ENCODE measurements at places on chromosomes 2 and 18.

- no peak for DNase-seq
These were observed 331.3 kb downstream of the THSD7B start for GRCh38 chr2:137096693-137097092.

- no peak for DNase-seq
These were observed 339.8 kb upstream of the EPHA4 start for GRCh38 chr2:221911890-221912289.

DNA sequence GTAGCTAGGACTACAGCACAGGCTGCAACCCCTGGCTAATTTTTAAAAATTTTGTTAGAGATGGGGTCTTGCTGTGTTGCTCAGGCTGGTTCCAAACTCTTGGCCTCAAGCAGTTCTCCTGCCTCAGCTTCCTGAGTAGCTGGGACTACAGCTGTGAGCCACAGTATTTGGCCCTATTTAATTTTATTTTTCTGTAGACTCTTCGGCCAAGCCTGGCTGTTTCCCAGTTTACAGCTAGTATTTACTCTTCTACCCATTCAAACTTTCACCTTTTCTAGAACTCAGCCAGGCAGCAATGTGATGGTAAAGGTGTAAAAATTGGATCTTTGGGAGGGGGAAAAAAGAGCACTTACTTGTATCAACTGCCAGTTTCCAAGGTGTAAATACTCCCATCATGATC is 35.3 kb downstream of the SH3RF3 start:
- DNase-seq = no peak

DNA sequence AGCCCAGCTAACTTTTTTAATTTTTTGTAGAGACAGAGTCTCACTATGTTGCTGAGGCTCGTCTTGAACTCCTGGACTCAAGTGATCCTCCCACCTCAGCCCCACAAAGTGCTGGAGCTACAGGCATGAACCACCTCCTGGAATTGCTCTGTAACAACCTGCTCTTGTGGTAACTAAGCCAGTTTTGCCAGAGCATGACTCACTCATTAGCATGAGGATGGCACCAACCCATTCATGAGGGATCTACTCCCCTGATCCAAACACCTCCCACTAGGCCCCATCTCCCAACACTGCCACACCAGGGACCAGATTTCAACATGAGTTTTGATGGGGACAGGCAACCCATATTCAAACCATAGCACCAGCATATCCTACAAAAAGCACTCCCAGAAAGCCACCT is 348.9 kb upstream of the RAB12 start:
- no peak for DNase-seq

GRCh38 chr2:109230941-109231420 is 102.0 kb downstream of the SH3RF3 start:
- DNase-seq = no peak

- no peak for DNase-seq
These were observed 440.4 kb upstream of the NRXN1 start for GRCh38 chr2:51472300-51472699.

GRCh38 chr18:48766487-48766886 is 184.3 kb downstream of the SMAD7 start:
- no peak for DNase-seq

DNA sequence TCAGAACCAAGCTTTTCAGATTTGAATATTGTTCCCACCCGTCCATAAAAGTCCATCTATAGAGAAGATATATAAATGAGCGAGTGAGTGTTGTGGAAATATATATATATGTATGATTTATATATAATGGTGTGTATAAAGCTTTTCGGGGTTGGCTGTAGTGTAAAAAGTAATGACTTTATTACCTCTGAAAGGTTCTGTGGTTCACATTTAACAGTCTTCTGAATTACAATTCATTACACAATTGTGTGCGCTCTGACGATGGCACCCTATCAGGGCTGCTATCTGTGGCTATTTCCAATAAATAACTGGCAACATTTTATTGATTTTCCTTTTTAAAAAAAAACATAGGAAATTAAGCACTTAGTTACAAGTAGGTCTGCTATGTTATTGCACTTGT is 2.7 kb upstream of the BCL11A start:
- no peak for DNase-seq

DNA sequence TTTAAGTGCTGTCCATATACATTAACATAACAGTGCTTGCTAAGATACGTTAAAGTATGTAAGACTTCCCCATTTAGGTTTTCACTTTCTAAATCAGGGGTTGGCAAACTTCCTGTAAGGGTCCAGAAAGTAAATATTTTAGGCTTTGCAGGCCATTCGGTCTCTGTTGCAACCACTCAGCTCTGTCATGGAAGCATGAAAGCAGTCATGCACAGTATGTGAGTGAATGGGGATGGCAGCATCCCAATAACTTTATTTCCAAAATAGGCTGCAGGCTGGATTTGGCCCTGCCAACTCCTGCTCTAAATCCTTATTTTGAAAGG is 128.7 kb downstream of the PLA2R1 start:
- peak; percentile 91 for DNase-seq

DNA sequence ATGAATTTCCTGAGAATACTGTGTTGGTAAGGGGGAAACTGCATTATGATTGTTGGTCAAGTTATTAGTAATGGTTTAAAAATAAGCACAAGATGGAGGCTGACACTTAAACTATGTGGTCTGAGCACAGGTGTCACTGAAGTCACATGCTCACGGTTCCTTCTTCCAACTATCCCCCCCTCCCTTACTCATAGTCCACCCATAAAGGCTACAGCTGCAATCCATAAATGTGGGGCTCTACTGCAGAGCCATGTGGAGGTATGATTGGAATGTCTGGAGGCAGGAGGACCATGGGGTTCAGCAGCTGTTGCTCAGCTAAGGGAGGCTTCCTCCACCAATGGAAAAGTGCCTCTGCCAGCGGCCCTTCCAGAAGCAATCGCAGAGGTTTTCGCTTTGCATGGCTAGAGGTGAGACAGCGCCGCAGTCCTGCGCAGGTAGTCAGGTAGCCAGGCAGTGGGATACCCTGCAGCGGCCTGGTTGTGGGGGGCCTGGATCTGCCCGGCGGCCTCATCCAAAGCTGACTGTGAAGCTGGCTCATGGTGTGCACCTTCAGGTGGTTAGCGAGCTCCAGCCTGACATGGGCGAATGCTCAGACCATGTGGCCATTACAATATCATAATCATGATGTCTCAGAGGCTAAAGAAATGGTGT is 249.6 kb downstream of the DCDC2C start:
- DNase-seq = no peak

DNA sequence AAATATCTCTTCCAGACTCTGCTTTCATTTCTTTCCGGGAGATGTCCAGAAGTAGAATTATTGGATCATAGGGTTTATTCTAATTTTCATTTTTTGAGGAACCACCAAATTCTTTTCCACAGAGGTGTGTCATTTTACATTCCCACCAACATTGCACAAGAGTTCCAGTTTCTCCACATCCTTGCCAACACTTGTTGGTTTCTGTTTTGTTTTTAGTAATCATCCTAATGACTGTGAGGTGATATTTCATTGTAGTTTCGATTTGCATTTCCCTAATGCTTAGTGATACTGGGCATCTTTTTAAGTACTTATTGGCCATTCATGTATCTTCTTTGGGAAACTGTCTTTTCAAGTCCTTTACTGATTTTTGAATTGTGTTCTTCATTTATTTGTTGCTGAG is 513.1 kb downstream of the PARD3B start:
- DNase-seq = no peak

DNA sequence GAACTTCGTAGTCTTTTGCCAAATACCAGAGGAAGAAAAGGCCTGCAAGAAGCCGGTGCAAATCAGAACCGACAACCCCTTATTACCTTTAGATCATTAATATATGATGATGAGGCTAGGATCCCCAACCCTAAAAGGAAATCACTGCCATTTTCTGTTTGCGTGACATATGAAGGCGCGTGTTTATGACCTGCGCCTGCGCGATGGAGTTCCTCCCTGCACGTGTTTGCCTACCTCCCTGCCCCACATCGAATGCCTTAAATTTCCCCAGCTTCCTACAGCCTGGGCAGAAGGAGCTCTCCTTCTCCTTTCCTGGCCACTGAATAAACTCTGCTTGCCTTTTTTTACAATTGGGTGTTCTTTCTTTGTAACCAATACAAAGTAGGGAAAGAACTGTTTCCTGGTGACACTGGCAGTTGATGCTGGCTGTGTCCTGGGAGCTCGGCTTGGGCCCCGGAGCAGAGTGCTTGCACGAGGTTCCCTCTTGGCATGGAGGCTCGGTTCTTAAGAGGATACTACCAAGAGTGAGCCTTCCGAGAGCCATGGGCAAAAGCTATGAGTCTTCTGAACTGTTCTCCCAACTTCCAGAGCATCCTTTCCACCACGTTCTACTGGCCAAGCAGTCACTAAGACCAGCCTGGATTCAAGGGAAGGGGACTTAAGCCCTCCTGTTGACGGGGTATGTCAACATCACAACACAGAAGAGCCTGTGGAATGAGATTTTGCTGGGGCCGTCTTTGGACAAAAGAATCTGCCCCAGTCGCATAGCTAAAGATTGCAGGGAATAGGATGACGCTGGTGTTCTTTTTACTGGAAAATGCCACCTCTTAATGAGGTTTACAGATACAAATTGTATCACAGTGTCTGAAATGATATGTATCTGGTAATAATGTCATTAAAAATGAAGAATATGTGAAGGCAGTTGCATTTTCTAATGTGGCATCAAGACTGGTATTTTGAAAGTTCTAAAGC is 179.8 kb downstream of the SH3BP4 start:
- no peak for DNase-seq

DNA sequence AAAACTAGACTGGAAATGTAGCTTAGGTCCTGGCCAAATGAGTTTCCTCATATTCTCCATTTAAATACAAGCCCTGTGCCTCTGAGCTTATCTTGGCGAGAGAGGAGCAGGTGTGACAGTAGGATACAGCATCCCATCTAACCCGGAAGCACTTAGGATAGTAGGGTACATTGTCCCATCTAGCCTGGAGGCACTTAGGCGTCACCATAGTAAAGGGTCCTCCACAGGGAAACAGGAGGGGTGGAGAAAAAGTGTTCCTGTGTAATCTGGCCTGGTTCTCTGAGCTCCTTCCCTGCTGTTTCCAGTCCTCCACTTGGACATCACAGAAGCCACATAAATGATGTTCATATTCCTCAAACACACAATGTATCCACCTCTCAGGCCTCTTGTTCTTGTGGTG is 301.4 kb downstream of the GALR1 start:
- no peak for DNase-seq

- DNase-seq = peak; percentile 55
These were observed 489.9 kb downstream of the NYAP2 start for GRCh38 chr2:225889452-225889851.

DNA sequence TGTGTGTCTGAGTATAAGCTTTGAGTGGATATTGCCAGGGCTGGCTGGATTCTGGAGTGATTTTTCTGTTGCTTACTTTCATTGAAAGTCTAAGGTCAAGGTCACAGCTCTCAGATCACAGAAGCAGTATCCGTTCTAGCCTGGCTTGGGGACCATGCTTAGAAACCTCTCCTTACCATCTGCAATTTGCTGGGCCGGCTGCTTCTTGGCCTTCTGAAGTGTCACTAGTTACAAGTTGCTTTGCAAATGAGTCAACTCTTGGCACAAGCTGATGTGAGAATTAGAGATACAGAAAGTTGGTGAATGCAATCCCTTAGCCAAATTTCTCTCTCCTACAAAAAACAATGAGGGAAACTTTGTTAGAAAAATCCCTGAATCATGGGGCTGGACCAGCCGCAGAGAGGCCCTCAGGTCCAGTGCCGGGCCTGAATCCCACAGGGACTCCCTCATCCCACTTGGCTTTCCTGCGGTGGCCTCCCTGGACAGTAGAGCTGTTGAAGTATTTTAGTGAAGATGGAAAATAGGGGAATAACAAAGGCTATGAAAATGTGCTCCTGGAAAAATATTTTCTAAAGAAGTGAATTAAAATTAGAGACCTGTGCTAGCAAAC is 92.7 kb upstream of the CNGA3 start:
- no peak for DNase-seq

- no peak for DNase-seq
These were observed 1211.9 kb upstream of the NXPH2 start for GRCh38 chr2:139992078-139992477.

- DNase-seq = no peak
These were observed 819 bp downstream of the GRHL1 start for GRCh38 chr2:9952286-9952737.

- no peak for DNase-seq
These were observed 57.7 kb upstream of the ASPRV1 start for GRCh38 chr2:70019096-70019495.

GRCh38 chr2:195639959-195640358 is 17.1 kb upstream of the SLC39A10 start:
- DNase-seq = no peak

DNA sequence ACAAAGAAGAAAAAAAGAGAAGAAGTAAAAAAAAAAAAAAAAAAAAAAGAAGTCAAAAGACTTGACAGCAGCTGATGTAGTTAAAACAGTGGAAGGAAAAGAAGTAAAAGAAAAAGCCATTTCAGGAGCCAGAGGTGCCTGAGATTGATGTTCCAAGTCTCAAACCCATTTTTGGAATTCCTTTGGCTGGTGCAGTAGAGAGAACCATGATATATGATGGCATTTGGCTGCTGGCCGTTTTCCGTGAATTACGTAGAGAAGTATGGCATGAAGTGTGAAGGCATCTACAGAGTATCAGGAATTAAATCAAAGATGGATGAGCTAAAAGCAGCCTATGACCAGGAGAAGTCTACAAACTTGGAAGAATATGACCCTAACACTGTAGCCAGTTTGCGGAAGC is 7.6 kb upstream of the CHST10 start:
- DNase-seq = no peak

GRCh38 chr2:196449083-196449482 is 190.4 kb upstream of the CCDC150 start:
- DNase-seq = no peak

- no peak for DNase-seq
These were observed 2045.3 kb upstream of the PIK3C3 start for GRCh38 chr18:39909706-39910105.

DNA sequence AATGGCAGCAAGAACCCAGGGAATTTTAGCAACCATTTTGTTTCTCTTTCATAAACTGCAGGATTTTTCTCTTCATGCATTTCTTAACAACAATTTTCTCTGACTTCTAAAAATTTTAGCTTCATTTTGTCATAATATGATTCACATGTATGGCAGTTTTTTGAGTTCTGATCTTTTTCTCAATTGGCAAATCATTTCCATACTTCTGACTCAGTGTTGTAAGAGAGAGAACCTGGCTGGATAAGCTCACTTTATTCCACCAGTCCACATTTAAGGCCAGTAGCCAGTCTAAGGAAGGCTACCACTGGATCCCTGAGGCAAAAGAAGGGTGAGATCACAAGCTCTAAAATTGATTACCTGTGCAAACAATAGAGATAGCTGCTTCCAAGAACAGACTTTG is 42.8 kb upstream of the COL3A1 start:
- DNase-seq = no peak

DNA sequence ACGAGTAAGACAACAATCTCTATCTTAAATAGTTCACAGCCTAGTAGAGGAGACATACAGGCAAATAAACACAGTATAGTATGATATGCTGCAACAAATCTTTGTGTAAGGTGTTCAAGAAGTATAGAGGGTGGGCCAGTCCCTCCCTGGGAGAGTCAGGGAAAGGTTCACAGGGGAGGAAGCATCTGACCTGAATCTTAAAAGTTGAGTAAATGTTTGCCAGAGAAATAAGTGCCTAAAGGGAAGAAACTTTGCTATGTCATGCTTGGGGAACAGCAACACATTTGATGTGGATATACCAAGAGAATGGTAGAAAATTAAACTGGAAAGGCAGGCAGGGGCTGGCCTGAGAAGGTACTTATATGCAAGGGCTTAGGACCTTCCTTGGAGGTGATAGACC is 125.7 kb upstream of the CYP26B1 start:
- no peak for DNase-seq

- peak; percentile 18 for DNase-seq
These were observed 100.5 kb downstream of the TACR1 start for GRCh38 chr2:75098856-75099255.

- no peak for DNase-seq
These were observed 117.1 kb upstream of the DTNA start for GRCh38 chr18:34592961-34593382.
